ENCODE measurements at places on chromosomes 7 and 10. TPM values are rescaled to one million over a fixed set of nuclear protein-coding genes. Genes with fewer than 3 reads are reported as not detected.

The DNAJC12 gene
- total RNA-seq = 5.8 TPM

The CHST3 gene
- 17.0 TPM for total RNA-seq

The NUDT5 gene
- 5.2 TPM for total RNA-seq

- DNase-seq = no peak
Observed at GRCh38 chr7:101410743-101411507, 48.2 kb downstream of the COL26A1 start.

DNA sequence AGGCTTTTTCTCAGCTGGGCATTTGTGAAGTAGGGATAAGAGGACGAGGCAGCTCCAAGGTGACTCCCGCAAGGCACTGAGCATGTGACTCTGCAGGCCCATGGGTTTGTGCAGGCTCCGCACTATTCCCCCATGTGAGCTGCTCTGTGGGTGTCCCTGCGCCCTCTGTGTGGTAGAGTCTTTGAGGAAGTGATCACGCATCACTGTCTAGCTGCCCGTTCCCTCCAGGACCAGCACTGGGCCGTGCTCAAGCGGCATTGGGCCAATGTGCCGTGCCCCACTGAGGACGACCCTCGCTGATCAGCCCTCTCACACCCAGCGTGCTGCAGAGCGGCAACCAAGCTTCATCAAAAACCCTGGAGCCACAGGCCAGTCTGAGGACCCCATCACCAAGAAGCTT, 7.5 kb downstream of the PRKAG2 start:
- DNase-seq = peak; percentile 23

GRCh38 chr10:11611248-11612020, at the start of gene USP6NL:
Gene USP6NL, minus strand, starts transcription at chr10:11611650. Its CDS starts 14,016 bp downstream, at chr10:11597634.
- DNase-seq = peak; percentile 92

GRCh38 chr7:97167176-97167575, 49.7 kb downstream of the SDHAF3 start:
- DNase-seq = no peak

GRCh38 chr7:17822547-17823173, 117.6 kb downstream of the SNX13 start:
- DNase-seq = no peak

The KCND2 gene
- 1.7 TPM for total RNA-seq

The EBLN1 gene
- not detected for total RNA-seq

DNA sequence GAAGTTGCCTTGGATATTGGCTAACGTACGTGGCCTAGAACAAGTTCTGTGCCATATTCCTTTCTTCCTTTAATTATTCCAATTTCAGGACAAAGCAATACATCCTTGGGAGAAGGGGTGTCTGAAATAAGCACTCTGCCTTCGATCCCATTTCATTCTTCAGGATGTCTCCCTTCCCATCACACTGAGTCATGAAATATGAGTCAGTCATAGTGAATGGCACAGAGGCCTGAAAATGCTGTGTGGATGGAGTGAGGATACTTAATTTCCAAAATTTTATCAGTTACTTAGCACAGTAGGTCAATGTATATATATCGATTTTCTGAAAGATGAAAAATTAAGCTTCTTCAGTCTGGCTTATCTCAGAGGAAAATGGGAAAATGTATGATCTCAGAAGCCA, 19.5 kb downstream of the EVX1 start:
- no peak for DNase-seq

Data from psoas muscle (tissue), 8 donors.